Activated T-cell treated with anti-CD3 and anti-CD28 coated beads for 48 hours (primary cell): ENCODE measurements at places on chromosomes 6 and 20.

GRCh38 chr20:1121429-1121828 lies 3.0 kb downstream of the PSMF1 start:
- no peak for DNase-seq

- no peak for DNase-seq
These were observed 37.4 kb upstream of the TXLNB start for GRCh38 chr6:139329224-139329623.

GRCh38 chr6:31844507-31844906 lies 17.0 kb downstream of the HSPA1B start:
- DNase-seq = no peak

DNA sequence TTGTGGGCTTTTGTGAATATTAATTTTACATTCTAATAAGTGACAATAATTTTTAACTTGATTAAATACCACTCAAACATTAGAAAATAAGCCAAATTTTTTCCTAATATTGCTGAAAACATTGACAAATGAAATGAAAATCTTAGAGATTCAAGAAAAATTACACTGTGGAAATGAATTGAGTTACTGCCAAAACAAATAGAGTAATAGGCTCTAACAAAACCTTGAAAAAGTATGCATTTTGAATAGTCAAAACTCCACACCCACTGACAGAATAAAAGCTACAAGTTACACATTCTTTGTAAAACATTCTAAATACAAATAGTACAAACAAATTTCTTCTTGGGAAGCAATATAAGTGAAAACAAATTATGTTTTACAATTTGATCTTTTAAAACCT lies 5.9 kb downstream of the TBX18 start:
- DNase-seq = no peak

GRCh38 chr6:158068893-158069799 lies 87.5 kb downstream of the SYNJ2 start:
- DNase-seq = no peak

DNA sequence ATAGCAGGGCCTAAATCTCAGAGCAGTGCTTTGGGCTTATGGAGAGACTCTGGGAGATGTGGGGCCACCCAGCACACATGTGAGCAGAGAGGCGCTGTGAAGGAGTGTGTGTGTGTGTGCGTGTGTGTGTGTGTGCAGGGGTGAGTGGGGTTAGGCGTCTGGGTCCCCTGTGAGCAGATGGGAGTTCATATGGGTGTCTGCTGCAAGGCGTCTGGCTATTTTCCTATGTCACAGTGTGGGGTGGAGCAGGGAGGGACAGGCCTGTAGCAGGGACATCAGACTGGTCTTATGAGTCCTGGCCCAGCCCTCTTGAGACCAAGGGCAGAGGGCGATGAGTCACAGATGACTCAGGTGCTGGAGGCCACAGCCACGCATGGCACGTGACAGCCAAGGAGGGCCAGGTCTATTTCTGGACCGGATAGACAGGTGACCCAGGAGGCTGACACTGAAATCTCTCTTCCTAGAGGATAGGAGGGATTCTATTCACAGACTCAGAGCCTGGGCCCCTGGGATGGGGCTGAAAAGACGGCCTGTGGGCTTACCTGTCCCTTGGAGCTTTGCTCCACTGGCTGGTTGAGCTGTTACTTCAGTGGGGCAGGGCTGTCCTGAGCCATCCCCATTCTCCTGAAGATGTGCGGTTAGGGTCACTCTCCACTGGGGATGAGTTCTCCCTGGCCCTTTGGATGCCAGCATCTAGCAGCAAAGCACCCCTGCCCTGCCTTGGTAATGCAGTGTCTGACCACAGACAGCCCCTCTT lies 28.9 kb downstream of the VEGFA start:
- DNase-seq = no peak

GRCh38 chr20:54843431-54843830 lies 368.0 kb downstream of the DOK5 start:
- DNase-seq = no peak

DNA sequence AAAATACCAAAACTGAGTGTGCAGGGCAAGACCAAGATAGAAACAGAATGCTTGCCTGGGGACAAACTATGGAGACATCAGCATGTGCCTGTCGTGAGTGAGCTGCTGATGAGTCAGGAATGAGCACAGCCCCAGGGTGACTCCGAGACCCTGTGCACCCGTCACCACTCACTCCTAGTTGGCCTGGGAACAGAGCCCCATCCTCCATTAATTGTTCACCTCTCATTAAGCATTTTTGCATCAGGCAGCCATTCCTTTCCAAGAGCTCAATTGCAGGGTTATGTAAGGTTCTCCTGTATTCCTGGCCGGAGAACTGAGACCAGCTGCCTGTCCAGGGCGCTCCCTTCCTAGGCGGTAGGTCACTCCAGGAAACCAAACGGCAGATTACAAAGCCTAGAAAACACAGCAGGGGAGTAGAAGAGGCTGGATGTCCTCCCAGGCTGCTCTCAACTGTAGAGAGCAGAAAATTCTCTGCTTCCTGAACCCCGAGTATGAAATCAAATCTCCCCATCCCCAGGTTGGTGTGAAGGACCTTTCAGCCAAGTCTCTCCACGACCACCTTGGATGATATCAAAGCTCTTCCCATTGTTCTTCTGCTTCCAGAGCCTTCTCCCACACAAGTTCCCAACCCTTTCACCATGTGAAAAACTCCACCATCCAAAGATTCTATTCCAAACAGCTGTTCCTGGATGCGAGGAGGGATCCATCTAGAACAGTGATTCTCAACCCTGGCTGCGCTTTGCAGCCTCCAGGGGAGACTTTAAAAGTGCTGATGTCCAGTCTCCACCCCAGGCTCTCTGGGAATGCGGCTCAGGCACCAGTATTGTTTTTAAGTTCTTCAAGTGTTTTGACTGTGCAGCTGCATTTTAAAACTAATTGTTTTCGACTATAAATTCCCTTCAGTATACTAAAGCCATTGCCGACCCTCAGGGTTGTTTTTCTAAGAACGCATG lies 532.6 kb upstream of the JARID2 start:
- no peak for DNase-seq

DNA sequence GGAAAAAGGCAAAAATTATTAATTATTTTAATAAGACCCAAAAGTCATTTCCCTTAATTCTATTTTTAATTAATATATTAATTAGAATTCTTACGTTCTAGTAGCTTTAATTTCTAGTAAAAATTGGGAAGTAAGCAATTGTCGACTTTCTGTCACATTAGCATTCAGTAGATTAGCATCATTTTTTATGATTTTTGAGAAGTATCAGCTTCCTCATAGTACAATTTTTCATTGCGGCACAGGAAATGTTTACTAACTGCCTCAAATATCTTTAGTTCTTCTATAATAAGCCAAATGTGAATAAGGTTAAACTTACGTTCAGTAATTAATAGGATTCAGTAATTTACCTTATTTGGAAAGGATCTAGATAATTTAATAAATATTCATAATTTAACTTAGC lies 687.4 kb downstream of the EPM2A start:
- DNase-seq = no peak

- no peak for DNase-seq
These were observed 5.0 kb upstream of the GDF5 start for GRCh38 chr20:35443003-35443402.

GRCh38 chr20:48805286-48805685 lies 22.5 kb downstream of the PREX1 start:
- DNase-seq = no peak
